CD4-positive, alpha-beta T cell treated with Interleukin-15 for 1 hour (primary cell): ENCODE measurements at places on chromosomes 3 and 15.
A peak's percentile ranks its signal among the peaks of the same experiment; 100 is the strongest.

GRCh38 chr15:28936481-28936881 lies 50.7 kb downstream of the APBA2 start:
- no peak for DNase-seq

DNA sequence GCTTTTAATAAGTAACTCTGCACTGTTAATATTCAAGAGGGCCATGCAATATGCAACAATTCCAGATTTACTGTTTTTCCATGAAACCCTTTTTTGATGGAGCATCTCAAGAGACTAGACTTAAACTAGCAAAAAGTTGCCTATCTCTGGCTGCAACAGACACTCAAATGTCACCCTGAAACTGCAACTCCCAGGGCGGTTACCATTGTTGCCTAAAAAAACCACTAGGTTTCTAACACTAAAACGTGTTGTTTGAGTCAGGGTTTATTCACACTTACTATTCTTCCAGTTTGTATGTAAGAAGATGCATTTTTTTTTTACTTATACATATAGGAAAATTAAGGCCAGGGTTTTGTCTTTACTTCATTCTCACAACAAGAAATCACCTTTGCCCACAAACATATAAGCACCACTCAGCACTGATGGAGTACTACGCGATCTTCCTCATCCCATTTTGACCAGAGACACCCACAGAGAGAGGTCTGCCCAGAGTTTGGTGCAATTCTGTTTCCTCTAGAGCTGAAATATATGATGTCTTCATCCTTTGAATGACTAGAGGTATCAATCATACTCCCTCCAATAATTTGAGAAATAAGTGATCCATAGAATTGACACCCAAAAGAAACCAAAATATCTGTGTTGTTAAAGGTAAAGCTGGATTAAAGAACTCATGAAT lies 124.0 kb upstream of the SNTN start:
- DNase-seq: no peak

DNA sequence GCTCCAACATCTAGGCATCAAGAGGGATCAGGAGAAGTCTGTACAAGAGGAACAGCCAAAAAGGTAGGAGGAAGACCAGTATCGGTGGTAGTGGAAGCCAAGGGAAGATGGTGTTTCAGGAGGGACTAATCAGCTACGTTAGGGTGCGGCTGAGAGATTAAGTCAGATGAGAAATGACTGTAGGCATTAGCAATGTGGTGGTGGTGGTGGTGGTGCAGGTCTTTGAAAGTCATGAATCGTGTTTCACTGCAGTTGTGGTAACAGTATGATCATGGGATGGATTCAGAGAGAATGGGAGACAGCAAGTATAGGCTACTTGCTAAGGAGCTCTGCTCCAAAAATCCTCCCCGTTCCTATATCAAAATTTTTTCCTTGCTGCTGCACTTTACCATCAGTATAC lies 35.5 kb downstream of the ASTE1 start:
- no peak for DNase-seq

- no peak for DNase-seq
These were observed 308.2 kb downstream of the CTNNB1 start for GRCh38 chr3:41507336-41508062.

DNA sequence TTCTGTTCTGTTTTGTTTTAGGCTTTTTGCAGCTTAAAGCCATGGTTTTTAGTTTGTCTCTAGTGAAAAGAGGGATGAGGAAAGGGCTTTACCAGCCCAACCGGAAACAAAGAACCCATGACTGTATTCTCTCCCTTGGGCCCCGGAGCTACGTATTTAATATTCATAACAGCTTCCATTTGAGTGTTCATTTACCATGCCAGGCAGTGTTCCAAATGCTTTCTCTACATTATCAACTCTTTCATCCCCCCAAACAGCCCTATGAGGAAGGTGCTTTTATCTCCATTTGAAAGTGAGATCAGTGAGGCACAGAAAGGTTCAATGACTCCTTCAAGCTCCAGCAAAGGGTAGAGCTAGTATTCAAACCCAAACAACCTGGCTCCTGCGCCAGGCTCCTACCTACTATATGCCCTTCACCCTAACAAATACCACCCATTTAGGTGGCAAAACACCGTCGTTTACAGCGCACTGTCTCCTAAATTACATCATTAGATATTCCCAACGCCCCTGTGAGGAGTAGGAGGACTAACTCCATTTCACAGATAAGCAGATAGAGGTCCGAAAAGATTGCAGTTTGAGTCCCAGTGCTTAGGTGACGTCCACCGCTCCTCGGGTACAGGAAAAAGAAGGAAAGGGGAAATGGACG lies 27.9 kb downstream of the GTPBP8 start:
- DNase-seq: no peak

GRCh38 chr3:152193673-152194267 lies 75.0 kb upstream of the MBNL1 start:
- DNase-seq: peak; percentile 27

DNA sequence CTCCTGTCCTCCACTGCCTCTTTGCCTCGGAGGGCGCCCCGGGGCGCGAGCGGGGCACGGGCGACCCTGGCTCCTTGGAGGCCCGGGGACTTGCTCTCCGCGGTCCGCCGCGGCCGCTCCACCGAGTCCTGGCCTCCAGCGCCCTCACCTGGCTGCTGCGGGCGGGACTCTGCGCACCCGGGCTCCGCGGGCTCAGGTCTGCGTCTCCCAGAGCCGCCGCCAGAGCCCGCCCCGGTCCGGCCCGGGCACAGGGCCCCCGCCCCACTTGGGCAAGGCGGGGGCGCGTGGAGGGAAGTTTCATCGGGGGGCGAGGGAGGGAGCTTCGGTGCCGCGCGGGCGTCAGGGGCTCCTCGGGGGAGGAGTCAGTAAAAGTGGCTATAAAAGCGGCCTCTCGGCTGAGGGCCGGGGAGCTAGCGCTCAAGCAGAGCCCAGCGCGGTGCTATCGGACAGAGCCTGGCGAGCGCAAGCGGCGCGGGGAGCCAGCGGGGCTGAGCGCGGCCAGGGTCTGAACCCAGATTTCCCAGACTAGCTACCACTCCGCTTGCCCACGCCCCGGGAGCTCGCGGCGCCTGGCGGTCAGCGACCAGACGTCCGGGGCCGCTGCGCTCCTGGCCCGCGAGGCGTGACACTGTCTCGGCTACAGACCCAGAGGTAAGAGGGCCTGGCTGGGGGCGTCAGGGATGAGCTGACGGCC lies at the start of gene CEMIP:
CEMIP (plus strand) TSS at position 407 of the 694 bp plus-strand sequence. CDS start 94,510 bp downstream, outside the sequence.
- no peak for DNase-seq

- DNase-seq: no peak
These were observed 607.2 kb downstream of the OTOL1 start for GRCh38 chr3:162103808-162104207.

- DNase-seq: no peak
These were observed 133.1 kb upstream of the IGSF10 start for GRCh38 chr3:151593928-151594327.
